GM23248 (cell line): ENCODE measurements at places on chromosomes 3 and 15. TPM values are rescaled to one million over a fixed set of nuclear protein-coding genes. Genes with fewer than 3 reads are reported as not detected.
A peak's percentile ranks its signal among the peaks of the same experiment; 100 is the strongest.

The FBN1 gene
- total RNA-seq = 1,478 and 1,559 TPM in 2 replicates

The NMNAT3 gene
- total RNA-seq = not detected in 2 replicates

The GYG1 gene
- 26.2 and 39.2 TPM in 2 replicates for total RNA-seq

The ALPK3 gene
- 0.13 and 5.0 TPM in 2 replicates for total RNA-seq

DNA sequence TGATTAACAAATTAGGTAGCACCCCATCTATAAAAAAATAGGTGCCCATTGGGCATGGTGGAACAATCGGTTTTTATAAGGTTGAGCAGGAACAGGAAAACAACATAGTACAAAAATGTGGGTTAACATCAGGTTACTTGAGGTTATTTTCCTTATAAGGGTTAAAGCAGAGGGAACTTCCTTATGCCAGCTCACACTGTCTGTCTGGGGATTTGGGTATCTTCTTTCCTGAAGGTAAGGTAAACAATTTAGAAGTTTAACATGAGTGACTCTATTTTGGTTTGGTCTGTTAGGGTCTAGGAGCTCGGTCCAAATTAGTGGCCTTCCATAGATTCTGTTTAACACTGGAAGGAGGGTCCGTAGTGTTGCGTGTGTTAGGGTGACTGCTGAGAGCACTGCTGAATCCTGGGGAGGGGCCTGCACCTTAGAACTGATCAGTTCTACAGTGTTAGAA lies 14.7 kb downstream of the CHD2 start:
- H3K4me1 ChIP-seq = peaks cover 65% of the 10 kb centered on the region
- DNase-seq = no peak
- H3K4me3 ChIP-seq = no peak overlapping the region
- peaks cover 12% of the 10 kb centered on the region; the same call in 1 of the 2 replicates for H3K36me3 ChIP-seq
- H3K27me3 ChIP-seq = no peaks in the 10 kb centered on the region
- H3K27ac ChIP-seq = peak overlapping the region; percentile 79

GRCh38 chr15:40684381-40684780 lies 10.6 kb upstream of the RAD51 start:
- no peaks in the 10 kb centered on the region for H3K4me1 ChIP-seq
- no peak for DNase-seq
- no peaks in the 10 kb centered on the region for H3K27me3 ChIP-seq

DNA sequence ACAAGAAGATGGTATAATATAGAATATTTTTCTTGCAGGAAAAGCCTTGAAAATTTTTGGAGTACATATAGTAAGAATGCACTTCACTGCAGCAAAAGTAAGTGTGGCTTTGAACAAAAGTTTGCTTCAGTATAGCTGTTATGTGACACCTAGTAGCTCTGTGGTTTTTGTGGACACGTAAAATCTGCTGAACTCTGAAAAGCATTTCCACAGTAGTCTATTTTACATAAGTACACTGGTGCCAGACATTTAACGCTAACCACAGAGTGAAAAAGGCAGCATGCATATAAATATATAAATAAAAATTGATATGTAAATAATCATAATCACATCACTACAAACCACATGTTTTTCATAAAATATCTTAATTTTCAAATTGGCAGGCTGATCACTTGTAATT lies 39.8 kb downstream of the CGGBP1 start:
- H3K27me3 ChIP-seq = no peaks in the 10 kb centered on the region
- H3K27ac ChIP-seq = no peak overlapping the region
- no peaks in the 10 kb centered on the region for H3K36me3 ChIP-seq
- no peak for DNase-seq
- no peaks in the 10 kb centered on the region for H3K4me1 ChIP-seq

- H3K4me3 ChIP-seq = no peak overlapping the region
- H3K27ac ChIP-seq = no peak overlapping the region
- H3K27me3 ChIP-seq = no peaks in the 10 kb centered on the region
- H3K4me1 ChIP-seq = peaks cover 14% of the 10 kb centered on the region
These were observed 162.8 kb upstream of the TPM1 start for GRCh38 chr15:62879770-62880169.

The RBMS3 gene
- 40.0 and 45.7 TPM in 2 replicates for total RNA-seq

- peak; percentile 92 for DNase-seq
- H3K4me3 ChIP-seq = peak overlapping the region; percentile 25
- H3K27me3 ChIP-seq = no peaks in the 10 kb centered on the region
- H3K4me1 ChIP-seq = peaks cover 29% of the 10 kb centered on the region
- H3K27ac ChIP-seq = peak overlapping the region; percentile 62
- no peaks in the 10 kb centered on the region for H3K36me3 ChIP-seq
These were observed 100.5 kb upstream of the ZBED2 start for GRCh38 chr3:111695636-111696117.

GRCh38 chr15:63502137-63502766 lies 2.1 kb upstream of the USP3 start:
- H3K4me3 ChIP-seq = no peak overlapping the region
- H3K36me3 ChIP-seq = no peaks in the 10 kb centered on the region
- H3K4me1 ChIP-seq = peaks cover 24% of the 10 kb centered on the region
- H3K27me3 ChIP-seq = no peaks in the 10 kb centered on the region

GRCh38 chr3:137792626-137793271 lies 28.6 kb downstream of the SOX14 start:
- no peaks in the 10 kb centered on the region for H3K36me3 ChIP-seq
- H3K4me1 ChIP-seq = no peaks in the 10 kb centered on the region
- H3K27me3 ChIP-seq = no peaks in the 10 kb centered on the region
- no peak overlapping the region for H3K27ac ChIP-seq
- no peak overlapping the region for H3K4me3 ChIP-seq
- peak; percentile 66 for DNase-seq

The AHSG gene
- total RNA-seq = not detected in 2 replicates

- no peaks in the 10 kb centered on the region for H3K36me3 ChIP-seq
- H3K27me3 ChIP-seq = 0 out of 2 replicates have a peak, but pooled peaks cover 3% of the 10 kb centered on the region
- DNase-seq = peak; percentile 91
- peak overlapping the region; percentile 98 for H3K27ac ChIP-seq
These were observed 123.4 kb downstream of the CHSY1 start for GRCh38 chr15:101128221-101129015.

DNA sequence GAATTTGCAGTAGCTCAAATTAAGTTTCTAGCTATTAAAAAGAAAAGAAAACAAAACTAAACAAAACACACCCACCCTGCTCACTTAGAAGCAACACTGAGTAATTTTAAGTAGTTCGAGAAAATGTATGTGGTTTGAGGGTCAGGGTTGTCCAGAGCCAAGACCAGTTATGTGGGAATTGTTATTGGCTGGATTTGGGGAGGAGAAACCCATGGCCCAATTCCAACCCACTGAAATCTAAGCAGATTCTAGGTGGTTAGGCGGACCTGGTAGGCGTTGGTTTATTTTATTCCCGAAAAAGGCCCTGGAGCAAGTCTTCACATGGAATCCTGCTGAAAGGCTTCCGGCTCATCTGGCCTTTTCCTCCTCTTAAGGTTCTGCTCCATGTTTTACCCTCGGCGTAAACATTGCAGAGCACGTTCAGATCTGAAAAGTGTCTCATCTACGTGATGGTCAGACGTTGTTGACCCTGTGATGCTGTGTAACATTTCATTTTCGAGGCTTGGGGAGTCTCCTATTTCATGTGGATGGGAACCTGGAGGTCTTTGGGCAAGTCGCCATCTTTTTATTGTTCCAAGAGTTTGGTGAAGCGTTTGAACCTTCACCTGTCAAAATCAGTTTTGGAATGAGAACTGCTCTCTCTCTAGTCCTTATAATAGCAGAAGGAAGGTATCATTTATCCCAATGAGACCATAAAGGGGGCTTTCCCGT lies 64.0 kb downstream of the FLNB start:
- peaks cover 26% of the 10 kb centered on the region for H3K4me1 ChIP-seq
- DNase-seq = no peak
- no peaks in the 10 kb centered on the region for H3K27me3 ChIP-seq
- peaks cover 4% of the 10 kb centered on the region; the same call in 1 of the 2 replicates for H3K36me3 ChIP-seq
- H3K4me3 ChIP-seq = no peak overlapping the region

The CCR1 gene
- not detected in 2 replicates for total RNA-seq

DNA sequence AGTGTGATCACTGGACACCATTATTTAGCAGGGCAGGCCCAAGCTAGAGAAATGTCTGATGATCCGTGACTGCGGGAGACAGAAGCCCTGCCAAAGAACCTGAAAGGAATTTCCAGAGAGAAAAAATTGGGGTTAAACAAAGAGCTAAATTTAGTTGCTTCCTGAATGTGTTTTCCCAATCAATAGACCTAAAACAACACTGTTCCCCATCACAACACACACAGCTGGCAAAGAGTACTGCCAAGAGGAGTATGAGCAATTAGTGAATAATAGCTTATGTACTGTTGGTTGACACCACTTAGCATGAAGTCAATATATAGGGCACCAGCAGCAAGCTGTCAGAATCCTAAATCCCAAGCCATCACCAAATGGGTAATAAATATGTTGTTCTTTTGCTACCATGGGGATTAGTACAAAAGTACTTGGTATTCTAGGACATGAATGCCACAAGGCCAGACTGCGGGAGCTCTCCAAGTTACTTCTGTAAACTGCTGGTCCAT lies 35.7 kb downstream of the CLK3 start:
- no peaks in the 10 kb centered on the region for H3K36me3 ChIP-seq
- H3K4me1 ChIP-seq = peaks cover 16% of the 10 kb centered on the region
- H3K27ac ChIP-seq = no peak overlapping the region
- no peak overlapping the region for H3K4me3 ChIP-seq
- no peaks in the 10 kb centered on the region for H3K27me3 ChIP-seq
- peak; percentile 37 for DNase-seq
